AG04450 (cell line): ENCODE measurements at places on chromosomes 1 and 21.

GRCh38 chr1:58515794-58516401 is 30.6 kb downstream of the OMA1 start:
- peak; percentile 66 for DNase-seq

- DNase-seq = no peak
Measured at GRCh38 chr1:86303041-86303690, 93.0 kb downstream of the ODF2L start.

GRCh38 chr1:98792123-98792522 is 130.6 kb downstream of the SNX7 start:
- no peak for DNase-seq

- no peak for DNase-seq
Measured at GRCh38 chr1:181100015-181100905, 11.8 kb downstream of the IER5 start.

GRCh38 chr1:208461680-208462079 is 217.5 kb upstream of the PLXNA2 start:
- no peak for DNase-seq

DNA sequence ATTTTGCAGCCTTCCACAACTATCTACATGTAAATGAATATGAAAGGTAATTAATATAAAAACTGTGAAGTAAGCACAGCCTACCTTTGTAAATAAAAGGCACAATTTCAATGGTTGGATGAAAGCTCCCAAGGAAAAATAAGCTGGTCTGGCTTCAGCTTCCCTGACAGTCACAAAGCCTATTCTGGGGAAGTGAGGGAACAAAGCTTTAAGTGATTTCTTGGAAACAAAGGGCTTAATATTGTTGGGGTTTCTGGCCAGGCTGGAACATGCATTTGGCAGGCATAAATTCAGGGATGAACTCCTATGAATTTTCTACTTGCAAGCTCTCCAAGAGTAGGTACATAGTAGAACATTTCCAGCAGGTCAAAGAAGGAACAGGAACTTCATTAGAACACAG is 17.3 kb downstream of the BCAS2 start:
- no peak for DNase-seq
